ENCODE measurements at places on chromosomes 11 and 22. TPM values are rescaled to one million over a fixed set of nuclear protein-coding genes. Genes with fewer than 3 reads are reported as not detected.

DUSP8 gene
- 29.6 TPM for polyA plus RNA-seq

ARHGAP8 gene
- polyA plus RNA-seq, result 2.5 TPM

SULT4A1 gene
- 41.8 TPM for polyA plus RNA-seq

SCARF2 gene
- 1.9 TPM for polyA plus RNA-seq

AQP11 gene
- polyA plus RNA-seq, result 8.8 TPM

NPAT gene
- 5.9 TPM for polyA plus RNA-seq

VPREB1 gene
- polyA plus RNA-seq, result not detected

C11orf91 gene
- not detected for polyA plus RNA-seq

MED15 gene
- 50.1 TPM for polyA plus RNA-seq

PGA5 gene
- not detected for polyA plus RNA-seq

MS4A6A gene
- 9.8 TPM for polyA plus RNA-seq

MB gene
- polyA plus RNA-seq, result 2.7 TPM

CDHR5 gene
- polyA plus RNA-seq, result not detected

MYOD1 gene
- polyA plus RNA-seq, result not detected

F2 gene
- polyA plus RNA-seq, result not detected

NRIP3 gene
- polyA plus RNA-seq, result 9.2 TPM

DEPDC7 gene
- 3.6 TPM for polyA plus RNA-seq

CYP2D6 gene
- 0.27 TPM for polyA plus RNA-seq

HDHD5 gene
- polyA plus RNA-seq, result 35.6 TPM

MRGPRX3 gene
- not detected for polyA plus RNA-seq

TLCD5 gene
- polyA plus RNA-seq, result 8.6 TPM

LRRC32 gene
- polyA plus RNA-seq, result 25.9 TPM

OR8B12 gene
- not detected for polyA plus RNA-seq

MEN1 gene
- polyA plus RNA-seq, result 59.7 TPM

CCDC82 gene
- 5.1 TPM for polyA plus RNA-seq

SPDYC gene
- polyA plus RNA-seq, result not detected

OVOL1 gene
- 0.10 TPM for polyA plus RNA-seq
